Omental fat pad (tissue), 4 donors: ENCODE measurements at places on chromosomes 4 and X.

DNA sequence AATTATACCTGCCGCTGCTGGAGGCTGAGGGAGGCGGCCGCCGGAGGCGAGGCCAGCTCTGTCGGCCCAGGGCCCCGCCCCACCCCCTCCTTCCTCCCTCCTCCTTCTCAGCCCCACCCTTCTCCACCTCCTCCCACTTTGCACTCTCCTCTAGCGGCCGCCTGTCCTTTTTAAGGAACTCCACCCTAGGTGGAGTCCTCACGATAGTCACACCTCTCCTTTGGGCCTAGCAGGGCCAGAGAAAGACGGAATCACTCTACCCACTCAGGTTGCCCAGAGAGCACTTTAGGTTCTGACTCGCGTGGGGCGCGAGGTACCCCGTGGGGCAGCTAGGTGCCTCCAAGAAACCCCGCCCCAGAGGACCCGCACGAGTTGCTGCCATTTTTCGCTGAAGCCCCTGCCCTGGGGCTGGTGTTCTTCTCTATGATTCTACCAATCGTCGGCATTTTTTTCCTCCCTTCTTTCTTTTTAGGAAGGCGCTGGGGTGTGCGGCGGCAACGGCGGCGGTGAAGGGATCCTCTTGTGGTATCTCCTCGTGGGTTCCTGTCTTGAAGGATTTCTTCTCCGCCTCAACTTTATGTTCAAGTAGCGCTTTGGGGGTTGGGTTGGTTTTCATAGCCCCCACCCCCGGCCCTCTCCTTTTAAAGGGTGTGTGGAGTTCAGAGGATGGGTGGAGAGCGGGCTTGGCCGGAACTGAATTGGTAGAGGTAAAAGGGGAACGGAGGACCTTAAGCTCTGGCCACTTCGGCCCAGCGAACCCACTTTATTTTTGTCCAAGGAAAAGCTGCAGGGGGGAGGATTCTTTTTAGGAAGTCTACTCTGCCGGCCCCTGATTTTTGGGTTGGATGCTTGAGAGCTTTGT, at the start of gene KLF8:
KLF8 (plus strand) TSS at position 136 of the 862 bp plus-strand sequence. CDS start 979 bp downstream, outside the sequence.
- DNase-seq, result no peak

GRCh38 chr4:30616942-30617646, 103.1 kb upstream of the PCDH7 start:
- no peak for DNase-seq

DNA sequence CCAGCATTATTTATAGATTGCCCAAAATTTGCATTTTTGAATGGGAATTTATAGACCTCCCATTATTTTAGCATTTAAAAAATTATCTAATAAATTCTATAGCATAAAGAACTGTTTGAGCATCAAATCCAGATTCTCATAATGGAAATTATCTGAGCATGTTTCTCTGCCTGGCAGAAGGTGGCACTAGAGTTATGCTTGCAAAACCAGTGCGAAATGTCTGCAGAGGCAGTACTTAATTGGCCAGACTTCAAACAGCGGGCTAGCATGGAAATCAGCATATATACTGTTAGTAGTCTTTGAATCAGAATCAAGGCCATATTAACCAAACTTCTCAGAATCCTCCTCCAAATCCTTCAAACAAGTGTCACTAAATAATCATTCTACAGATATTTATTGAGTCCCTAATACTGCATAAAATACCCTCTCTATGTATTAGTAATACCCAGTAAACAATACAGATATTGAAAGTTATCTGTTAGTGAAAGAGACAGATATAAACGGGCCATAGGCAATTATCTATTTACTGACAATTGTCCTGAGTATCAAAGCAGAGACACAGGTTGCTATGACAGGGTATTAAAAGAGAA, 78.7 kb upstream of the DCLK2 start:
- DNase-seq, result no peak

GRCh38 chr4:174859904-174860303, 30.9 kb upstream of the GLRA3 start:
- no peak for DNase-seq

DNA sequence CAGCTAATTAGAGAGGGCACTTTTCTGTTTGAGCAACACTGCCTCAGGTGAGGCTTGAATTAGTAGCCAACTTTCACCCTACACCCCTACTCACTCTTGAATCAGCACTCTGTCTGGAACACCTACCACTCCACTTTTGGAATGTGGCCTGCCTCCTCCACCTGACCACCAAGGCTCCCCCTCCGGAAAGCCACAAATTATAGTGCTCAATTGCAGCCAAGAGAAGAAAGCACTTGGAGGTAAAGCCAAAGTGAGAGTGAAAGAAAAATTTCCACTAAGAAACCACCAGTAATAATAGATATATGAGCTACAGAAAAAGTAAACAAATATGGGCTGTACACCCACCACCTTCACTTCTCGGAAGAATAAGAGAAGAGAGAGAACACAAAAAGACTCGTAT, 41.1 kb downstream of the PPP3CA start:
- DNase-seq, result no peak

DNA sequence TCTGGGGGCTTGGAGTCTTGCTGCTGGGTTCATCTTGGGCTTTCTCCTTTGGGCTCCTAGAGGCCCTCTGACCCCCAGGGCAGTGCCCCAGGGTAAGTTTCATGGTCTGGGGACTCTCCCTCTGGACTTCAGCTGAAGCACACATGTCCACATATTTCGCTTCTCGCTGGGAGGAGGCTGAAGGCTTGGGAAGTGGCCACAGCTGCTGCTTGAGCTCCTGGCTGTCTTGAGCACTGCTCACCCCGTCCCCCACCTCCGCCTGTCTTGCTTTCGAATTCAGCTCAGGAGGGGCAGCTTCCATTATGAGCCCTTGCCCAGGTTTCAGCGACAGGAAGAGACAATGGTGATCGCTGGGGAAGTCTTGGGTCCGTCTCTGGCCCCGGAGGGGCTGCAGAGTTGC, 3.7 kb downstream of the C4orf54 start:
- no peak for DNase-seq

GRCh38 chr4:25063116-25063515, 32.4 kb upstream of the LGI2 start:
- DNase-seq, result no peak

GRCh38 chr4:5050520-5051277, 581 bp upstream of the STK32B start:
- peak; percentile 36 for DNase-seq

DNA sequence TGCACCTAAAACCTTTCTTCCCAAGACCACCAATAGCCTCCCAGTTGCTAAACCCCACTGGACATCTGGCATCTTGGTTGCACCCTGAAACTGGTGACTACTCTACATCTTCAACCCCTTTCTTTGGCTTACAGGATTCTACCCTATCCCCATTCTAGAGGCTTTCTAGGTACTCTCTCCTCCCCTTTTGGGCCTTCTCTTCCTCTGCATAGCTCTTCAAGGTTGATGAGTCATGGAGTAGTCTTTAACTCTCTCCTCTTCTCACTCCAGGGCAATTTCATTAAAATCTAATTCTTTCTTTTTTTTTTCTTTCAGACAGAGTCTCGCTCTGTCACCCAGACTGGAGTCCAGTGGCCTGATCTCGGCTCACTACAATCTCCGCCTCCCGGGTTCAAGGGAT, 16.8 kb downstream of the APOO start:
- DNase-seq, result no peak

DNA sequence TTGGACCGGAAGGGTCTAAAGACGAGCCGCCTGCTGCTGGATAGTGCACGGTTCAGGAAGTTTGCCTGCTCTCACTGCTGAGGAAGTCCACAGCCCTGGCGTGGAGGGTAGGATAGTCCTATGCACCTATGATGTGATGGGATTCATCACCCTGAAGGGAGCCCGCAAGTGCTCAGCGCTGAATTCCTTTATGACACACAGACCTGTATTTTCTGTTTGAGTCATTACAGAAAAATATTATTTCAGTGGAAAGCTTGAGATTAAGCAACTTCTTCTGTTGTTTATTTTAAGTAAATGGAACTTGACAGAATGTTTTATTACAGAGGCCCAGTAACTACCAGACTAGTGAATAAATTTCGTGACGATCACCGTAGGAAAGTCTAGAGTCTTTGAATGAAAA, 123.2 kb downstream of the TRIML1 start:
- DNase-seq, result no peak

DNA sequence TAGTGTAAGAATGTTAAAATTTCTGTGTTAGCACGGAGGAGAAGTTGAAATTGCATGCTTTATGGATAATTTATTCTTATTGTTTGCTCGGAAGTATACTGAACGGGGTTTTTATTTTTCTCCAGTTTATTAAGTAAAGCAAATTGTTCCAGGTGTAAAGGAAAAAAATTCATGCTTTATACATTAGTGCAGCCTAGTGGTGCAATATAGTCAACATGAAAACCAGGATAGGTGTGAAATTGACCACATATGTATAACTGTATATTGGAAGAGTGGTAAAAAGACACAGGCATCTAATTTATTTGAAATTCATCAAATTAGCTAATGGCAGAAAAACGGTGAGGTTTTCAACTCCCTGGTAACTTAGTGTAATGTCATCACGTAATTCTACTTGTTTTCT, 959 bp downstream of the BRS3 start:
- no peak for DNase-seq

GRCh38 chrX:43469391-43470054, 186.6 kb upstream of the MAOA start:
- DNase-seq, result no peak

DNA sequence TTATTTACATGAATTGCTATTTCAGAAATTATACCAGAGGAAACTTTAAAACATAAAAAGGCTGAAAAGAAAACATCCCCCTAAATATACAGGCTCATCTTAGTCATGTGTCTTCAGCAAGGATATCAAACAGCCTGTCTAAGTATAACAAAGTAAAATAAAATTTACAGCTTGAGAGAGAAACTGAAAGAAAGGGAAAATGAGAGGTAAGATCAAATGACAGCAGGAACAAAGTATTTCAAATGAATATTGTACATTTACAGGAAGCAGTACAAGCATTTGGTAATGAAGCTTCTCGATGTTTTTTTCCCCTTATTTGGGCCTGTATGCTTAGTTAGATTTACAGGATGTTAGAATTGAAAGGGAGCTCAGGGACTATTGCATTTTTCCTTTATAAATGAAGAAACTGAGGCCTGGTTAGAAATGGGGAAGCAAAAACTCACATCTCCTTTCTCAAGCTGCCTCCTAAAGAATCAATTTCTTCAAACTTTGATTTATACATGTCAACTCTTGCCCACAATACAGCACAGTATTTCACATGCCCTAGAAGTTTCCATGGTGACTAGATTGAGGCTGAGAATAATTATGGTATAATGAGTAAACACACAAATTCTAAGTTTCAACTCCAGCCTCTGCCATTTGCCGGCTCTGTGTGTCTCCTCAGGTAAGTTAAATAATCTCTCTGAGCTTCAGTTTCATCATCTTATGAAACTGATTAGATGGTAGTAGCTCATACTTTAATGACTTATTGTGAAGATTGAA, 29.3 kb downstream of the DAPP1 start:
- DNase-seq, result no peak

- no peak for DNase-seq
These were observed 2.9 kb upstream of the FTSJ1 start for GRCh38 chrX:48472851-48473703.

GRCh38 chr4:141376769-141377168, 156.1 kb downstream of the ZNF330 start:
- DNase-seq, result no peak

DNA sequence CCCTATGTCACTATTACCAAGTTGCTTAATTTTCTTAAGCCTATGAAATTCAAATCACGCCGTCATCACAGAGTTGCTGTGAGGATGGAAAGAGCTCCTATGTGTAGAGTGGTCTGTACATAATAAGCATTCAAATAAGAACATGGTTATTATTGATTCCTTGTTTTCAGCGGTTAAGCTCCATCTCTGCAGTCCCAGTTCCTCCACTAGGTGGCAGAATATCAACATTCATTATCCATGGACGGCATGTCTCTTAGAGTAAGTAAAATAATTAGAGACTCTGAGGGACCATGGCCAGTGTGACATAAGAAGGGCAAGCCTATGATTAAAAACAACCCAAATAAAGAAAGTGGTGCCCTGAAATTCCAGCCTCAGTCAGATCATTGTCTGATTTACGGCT, 132.5 kb upstream of the NHS start:
- DNase-seq, result no peak

DNA sequence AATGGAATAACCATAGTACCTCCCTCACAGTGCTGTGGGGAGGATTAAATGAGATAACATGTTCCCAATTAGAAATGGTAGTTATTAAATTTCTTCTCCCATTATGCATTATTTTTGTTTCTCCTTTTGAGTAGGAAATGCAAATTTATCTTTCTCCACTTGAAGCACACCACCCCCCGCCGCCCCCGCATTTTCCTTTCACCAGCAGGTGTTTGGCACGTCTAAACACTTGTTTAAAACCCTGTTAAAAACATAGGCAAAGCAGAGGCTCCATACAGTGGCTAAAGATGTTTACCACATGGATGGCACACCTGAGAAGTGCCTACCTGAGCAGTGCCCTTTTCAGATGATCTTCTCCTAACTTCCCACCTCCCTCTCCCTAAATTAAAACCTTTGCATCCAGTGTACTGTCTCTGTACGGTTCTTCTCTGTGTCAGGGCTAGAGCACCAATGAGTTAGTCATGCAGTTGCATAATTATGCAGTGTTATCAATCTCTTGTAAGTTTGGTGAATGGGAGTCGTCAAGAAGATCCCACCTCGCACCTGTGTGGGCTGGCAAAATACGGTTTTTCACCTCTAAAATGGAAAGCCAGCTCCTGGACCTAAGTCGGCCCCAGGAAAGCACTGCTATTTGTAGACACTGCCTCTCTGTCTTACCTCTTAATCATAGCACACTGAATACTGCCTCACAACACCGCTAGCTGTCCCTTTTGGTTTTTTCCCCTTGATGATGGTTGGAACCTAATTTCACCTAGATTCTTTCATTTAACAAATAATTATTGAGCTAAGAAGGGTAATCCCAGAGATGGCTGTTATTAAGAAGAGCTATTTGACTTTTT, 122.0 kb downstream of the CT47B1 start:
- no peak for DNase-seq

DNA sequence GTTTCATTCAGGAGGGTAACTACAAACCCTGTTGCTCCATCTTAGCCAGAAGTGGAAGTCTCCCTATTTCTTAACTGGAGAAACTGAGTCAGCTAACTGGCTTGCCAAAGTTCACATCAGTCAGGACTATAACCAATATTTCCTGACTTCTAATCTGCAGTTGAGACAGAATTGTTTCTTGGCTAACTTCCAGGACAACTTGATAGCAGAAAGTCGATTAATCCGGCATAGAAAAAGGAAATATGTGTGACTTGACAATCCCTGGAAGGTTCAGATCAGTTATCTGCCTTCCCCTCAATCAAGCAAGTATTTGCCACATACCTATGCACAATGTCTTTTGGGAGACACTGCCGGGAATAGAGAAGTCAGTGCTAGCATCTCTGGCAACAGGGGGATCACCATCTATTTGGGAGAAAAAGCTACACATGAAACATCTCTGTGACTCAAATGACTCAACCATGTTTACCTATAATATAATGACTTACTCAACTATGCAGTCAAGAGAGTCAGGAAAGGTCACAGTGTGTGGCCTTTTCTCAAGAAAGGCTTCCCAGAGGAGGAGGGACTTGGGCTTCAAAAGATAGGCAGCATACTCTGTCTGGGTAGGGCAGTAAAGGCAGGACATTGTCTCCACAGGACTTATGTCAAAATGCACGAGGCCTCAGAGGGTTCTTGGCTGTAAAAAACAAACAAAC, 12.4 kb upstream of the LONRF3 start:
- DNase-seq, result no peak
